ENCODE measurements at places on chromosomes 1 and 21. TPM values are rescaled to one million over a fixed set of nuclear protein-coding genes. Genes with fewer than 3 reads are reported as not detected.

PAQR7 gene
- 3.2 TPM for total RNA-seq

LMOD1 gene
- total RNA-seq = not detected

RNU1-2 gene
- total RNA-seq = 2,232 TPM

DNA sequence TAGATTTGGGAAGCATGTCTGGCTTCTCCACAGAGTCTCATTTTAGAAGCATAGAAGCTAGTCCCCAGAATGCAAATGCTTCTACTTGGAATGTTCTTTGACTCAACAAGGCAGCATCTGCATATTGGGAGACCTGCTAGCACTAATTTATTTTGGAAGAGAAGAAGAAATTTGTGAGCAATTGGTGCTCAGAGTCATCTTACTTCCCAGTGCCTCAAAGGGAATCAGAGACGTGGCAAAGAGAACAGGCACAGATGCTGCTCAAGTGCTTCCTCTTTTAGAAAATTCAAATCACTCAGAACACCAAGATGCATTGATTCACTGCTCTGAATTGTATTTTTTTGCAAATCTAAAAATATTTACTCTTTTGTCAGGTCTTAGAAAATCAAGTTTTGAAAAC, 255.7 kb downstream of the BRINP2 start:
- no peak for DNase-seq

CD247 gene
- total RNA-seq = 243 TPM
